ENCODE measurements at places on chromosomes 6 and 20.

DNA sequence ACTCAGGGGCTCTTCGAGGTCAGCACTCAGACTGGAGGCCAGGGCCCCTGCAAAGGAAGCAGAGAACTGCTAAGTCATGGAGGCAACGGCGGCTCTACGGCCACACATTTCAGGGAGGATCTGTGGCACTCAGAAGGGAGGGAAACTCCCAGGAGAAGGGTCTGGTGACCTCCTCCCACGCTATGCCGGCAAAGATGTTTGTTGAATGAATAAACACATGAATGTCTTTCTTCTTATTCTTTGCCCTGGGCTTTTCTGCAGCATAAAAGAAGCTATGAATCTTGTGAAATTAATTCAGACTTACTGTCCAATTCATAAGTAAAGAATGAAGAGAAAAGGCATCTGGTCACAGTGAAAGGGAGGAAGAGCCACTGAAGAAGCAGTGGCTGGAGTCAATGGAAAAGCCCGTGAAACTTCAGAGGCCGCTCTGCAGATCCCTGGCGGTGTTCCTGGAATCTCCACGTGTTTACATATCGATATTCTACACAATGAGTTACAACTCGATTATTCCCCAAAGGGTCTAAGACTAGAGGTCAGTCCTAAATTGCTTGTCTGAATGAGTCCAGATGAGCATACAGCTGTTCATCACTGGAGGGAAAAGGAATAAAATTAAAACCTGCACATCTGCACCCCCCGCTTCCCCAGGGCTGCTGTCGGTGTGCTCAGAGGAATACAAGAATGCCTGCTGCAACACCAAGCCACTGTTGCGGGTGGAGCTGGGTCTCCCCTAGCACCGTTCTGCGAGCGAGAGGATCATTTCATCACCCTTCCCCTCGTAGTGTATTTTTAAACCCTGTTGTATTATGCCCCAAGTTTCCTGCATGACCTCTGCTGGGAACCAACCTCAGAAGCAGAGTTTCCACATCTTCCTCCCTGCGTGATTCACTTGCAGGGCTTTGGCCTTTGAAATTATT lies 25.6 kb downstream of the INSM1 start:
- peak; percentile 13 for DNase-seq

DNA sequence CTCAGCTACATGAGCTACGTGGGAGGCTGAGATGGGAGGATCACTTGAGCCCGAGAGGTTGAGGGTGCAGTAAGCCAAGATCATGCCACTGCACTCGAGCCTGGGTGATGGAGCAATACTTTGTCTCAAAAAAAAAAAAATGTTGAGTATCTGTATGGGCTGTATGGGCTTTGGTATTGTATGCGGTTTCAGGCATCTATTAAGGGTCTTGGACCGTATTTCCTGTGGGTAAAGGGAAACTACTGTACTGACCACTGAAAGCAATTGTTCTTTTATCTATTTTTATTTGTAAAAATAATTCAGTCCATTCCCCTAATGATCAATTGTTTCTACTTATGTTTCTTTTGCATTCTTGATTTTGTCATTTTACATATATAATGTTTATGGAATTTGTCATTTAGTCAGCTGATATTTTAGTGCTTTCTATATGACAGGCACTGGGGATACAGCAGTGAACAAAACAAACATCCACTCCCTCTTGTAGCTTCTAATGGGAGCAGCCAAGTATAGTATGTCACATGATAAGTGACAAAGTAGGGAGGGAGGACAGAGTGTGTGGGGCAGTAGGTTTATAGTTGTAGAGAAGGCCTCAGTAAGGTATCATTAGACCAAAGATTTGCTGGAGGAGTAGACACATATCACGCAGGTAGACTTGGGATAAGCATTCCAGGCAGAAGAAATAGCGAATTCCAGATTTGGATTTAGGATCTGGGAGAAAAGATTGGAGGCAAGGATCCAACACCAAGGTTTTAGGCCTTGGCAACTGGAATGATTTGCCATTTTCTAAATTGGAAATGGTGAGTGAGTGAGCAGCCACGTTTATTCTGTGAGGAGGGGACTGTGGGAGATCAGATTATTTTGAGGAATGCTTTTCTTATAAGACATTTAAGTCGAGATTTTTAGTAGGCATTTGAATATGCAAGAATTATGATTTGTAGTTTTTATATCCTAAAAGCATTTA lies 6.0 kb downstream of the PCMT1 start:
- DNase-seq, result no peak

DNA sequence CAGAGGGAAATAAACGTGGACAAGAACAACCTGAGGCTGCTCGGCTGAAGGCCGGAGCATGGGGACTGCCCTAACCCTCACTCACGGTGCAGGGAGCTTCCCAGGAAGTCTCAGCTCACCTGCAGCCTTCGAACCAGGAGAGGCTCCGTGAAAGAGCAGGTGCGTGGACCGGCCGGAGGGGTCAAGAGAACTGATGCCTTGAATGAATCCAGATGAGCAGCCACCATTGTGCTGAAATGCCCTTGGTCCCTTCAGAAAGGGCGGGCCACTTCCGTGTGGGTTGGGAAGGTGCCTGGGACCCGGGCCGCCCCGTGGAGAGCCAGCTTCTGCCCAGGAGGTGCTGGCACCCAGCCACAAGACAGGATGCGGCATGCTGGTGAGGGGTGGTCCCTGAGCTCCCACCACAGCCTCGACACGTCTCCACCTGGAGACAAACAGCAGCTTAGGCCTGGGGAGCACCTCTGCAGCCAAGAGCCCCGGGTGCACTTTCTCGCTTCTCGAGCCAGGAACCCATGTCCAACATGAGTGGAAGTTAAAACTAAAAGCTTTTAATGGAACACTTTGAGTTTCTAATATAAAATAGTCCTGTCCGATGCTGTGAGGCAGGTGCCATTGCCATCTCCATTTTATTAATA lies 83.5 kb downstream of the TTLL2 start:
- DNase-seq, result no peak

DNA sequence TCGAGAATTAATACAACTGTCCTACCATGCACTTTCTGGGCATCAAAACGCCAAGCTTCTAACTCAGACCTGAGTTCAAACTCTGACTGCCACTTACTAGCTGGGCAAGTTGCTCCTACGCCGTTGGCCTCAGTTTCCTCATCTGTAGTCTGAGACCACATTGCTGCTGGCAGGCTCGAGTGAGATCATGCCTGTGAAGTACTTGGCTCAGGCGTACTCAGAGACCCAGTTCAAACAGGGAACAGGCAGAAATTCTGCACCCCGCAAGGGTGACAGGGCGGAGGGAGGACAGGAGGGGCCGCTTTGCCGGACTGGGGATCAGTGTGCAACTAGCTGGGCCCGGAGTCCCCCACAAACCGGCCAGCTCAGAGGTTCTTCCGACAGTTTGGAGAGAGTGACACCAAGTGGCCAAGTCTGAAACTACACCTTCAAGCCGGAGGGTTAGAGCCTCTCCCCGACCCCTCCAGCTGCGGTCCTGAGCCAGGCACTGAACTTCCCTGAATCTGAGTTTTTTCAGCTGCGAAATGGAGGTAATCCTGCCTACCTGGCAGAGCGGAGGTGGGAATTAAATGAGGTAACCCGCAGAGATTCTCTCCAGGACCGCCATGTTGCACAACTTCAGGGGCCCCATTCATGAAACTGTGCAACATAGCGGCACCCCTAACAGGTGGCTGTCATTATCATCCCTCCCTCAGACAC lies 46.0 kb upstream of the PTPN1 start:
- DNase-seq, result peak; percentile 75

DNA sequence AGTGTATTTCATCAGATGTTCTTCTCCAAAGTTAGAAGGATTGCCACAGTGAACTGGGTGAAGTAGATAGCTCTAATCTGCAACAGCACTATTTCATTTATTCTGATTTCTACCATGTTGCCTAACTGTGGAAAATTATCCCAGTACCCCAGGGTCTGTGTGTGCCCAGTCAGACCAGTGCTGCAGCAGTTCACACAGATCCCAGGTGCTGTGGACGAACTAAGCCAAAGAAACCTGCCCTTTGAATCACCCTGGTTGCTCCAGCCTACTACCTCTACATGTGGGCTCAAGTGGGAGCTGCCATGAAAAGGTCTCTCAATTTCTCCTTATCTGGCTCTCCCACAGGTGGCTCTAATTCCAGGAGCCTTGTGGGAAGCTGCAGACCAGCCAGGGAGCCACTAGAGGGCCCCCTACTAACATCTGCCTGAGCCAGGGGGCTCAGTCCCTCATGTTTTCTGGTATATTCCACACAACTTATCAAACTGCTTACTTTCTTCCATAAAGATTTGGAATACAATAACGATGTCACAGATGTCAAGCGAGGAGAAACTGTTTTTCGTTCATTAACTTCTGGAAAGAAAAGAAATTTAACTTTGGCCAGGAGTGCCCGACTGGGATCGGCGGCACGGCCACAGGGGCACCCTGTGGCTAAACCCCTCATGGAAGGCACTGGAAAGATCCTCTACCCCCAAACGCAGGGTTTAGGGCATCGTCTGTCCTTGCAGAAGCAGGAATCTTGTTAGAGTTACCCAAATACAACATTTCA lies 31.6 kb upstream of the LY86 start:
- DNase-seq, result peak; percentile 51

GRCh38 chr6:115954740-115955139 lies 106.0 kb downstream of the FRK start:
- DNase-seq, result no peak

DNA sequence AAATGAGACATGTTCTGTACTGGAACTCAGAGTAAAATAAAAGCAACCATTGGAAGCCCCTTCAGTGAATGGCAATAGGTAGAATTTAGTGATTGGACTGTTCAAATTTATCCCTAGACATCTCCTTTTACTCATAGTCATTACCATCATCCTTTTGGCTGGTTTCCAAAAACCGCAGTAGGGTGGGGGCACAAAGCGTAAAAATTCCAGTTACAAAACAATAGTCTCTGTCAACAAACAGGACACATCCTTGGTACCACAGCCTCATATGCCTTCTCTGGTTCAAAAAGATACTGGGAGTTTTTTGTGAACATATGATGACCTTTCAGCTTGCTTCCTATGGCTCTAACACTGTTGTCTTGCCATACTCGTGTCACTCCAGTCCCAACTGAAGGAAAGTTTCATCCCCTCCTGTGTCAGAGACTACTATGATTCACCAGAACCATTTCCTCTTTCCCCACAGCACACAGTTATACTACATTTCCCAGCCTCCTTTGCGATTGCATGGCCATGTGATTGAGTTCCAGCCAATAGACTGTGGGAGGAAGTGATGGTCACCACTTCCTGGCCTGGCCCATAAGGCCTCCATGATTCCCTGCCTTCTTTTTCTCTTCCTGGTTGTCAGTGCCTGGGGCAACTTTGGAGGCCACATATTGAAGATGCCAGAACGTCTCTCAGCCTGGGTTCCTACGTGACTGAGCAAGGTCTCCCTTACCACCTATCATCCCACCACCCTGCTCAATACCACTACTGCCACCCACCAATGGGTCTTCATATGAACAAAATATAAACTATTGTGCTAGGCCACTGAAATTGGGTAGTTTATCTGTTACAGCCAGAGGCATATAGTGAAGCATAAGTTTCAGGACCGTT lies 162.4 kb downstream of the ID4 start:
- peak; percentile 18 for DNase-seq

GRCh38 chr6:51613558-51613957 lies 473.9 kb downstream of the PKHD1 start:
- no peak for DNase-seq

DNA sequence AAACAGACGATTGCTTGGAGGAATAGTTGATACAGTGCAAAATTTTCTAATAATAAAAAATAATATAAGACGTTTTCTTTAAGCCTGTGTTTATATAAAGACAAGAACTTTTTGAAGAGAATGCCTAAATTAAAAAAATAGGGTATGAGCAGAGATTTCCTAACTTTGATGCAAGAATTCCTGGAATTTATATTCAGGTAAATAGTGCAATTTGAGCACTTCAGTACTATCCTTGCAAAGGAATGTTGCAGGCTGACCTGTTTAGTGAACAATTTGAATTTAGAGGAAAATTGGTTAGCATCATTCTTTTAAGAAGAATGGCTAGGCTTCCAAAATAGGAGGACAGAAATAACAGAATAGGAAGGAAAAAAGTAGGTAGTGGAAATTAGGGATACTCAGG lies 1172.3 kb downstream of the HACE1 start:
- DNase-seq, result no peak

GRCh38 chr6:154624038-154624599 lies 109.1 kb upstream of the SCAF8 start:
- no peak for DNase-seq

GRCh38 chr6:37684801-37685200 lies 12.9 kb downstream of the MDGA1 start:
- DNase-seq, result peak; percentile 38

- DNase-seq, result peak; percentile 26
These were observed 591 bp downstream of the VWA7 start for GRCh38 chr6:31776485-31776988.

DNA sequence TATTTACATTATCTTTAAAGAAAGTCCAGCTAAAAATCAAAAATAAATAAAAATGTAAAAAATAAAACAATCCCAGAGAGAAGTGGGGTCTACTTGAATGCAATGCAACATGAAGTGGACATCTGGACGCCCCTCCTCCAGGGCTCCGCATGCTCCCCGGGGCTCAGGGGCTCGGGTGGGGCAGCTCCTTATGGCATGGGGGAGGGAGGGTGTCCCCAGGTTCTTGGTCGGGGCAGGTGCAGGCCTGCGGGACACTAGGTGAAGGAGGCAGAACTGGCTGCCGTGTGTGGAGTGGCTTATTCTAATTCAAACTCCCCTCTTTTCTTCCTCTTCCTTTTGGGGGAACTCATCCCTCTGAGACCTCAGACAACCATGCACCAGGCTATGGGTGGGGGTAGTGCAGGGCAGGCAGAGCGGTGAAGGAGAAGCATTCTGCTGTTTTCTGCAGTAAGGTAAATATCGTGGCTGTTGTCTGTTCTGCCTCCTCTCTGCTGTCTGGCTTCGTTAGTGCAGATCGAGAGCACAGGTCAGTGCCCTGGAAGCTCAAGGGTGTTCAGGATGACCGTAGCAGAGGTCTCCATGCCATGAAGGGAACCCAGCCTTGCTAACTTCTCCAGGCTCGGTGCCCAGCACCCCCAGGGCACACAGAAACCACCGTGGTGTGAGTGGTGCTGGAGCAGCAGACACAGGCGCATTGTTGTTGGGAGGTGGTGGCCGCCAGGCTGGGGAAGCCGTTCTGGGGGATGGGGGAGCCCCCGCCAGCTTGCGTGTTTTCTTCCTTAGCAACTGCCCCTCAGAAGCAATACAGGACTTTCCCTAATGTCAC lies 82.6 kb downstream of the TTLL2 start:
- no peak for DNase-seq

- peak; percentile 34 for DNase-seq
These were observed 76.9 kb downstream of the GMDS start for GRCh38 chr6:2168480-2168879.

GRCh38 chr6:79833964-79834284 lies 113.4 kb downstream of the ELOVL4 start:
- no peak for DNase-seq

DNA sequence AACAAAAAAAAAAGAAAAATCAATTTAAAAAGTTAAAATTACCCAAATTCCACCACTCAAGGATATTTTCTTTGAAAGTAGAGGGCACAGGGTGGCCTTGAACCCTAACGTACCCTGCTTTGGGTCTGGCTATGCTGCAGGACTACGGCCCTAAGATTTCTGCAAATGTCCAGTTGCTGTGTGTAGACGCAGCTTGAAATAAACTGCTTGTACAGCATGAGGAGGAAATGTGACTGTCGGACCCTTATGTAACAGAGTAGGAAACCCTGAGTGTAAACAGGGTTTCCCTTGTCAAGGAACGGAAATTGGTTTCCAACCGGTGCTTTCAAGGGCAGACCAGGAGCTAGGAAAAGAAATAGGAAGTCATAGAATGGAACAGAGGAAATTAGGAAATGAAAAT lies 60.7 kb upstream of the SHLD1 start:
- no peak for DNase-seq

GRCh38 chr20:58523971-58524315 lies 8.7 kb upstream of the APCDD1L start:
- peak; percentile 68 for DNase-seq
